NB4 (cell line): ENCODE measurements at places on chromosomes 6 and 20.

GRCh38 chr20:37726321-37726720, 32.5 kb downstream of the CTNNBL1 start:
- DNase-seq: no peak

GRCh38 chr6:144667532-144668503, 382.7 kb downstream of the UTRN start:
- no peak for DNase-seq

GRCh38 chr6:2094642-2095041, 150.8 kb downstream of the GMDS start:
- DNase-seq: no peak

- peak; percentile 17 for DNase-seq
These were observed 125.7 kb upstream of the SSTR4 start for GRCh38 chr20:22909436-22909835.

DNA sequence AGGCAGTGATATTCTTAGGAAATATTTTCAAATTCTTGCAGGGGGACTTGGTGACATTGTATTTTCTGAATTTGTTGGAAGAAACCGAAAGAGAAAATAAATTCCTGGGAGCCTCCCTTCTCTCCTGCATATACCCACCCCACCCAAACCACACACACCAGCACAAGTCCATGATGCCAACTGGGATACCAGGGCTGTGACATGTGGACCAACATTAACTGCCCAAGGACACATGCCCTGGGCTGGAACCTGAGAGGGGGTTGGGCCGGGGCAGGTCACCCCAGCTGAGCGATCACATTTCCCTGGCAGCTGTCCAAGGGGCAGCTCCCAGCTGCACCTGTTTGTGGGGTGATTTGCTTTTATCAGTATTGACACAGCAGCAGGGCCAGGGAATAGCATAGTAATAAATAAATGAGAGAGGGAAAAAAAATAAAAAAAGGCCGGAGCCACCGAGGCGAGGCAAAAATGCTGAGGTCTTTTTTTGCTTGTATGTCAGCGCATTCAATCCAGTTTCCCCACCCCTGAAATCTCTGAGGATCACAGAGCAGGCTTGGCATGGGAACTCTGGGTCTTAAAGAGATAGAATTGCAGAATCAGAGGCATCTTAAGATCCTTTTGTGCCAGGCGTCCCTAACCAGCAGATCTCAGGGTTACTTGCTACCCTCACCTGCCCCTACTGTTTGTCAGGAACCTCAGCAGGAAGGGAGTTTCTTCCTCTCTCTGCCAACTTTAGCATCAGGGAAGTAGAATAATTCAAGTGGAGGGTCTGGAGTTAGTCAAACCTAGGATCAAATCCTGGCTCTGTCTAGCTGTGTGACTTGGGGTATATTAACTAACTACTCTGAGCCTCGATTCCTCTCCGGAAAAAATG, 66.5 kb upstream of the PIM1 start:
- peak; percentile 14 for DNase-seq
